ENCODE measurements at places on chromosomes 12 and 14. TPM values are rescaled to one million over a fixed set of nuclear protein-coding genes. Genes with fewer than 3 reads are reported as not detected.

Gene SERPINA3
- not detected for total RNA-seq

Gene TMEM179
- total RNA-seq, result 0.36 TPM

Gene AQP6
- total RNA-seq, result not detected

Gene TAS2R20
- 2.1 TPM for total RNA-seq

Gene CCDC38
- total RNA-seq, result not detected

Gene AJUBA
- 1.8 TPM for total RNA-seq

Gene RDH12
- total RNA-seq, result not detected

Gene TMEM229B
- 1.7 TPM for total RNA-seq

Gene CCDC198
- not detected for total RNA-seq

Gene GZMH
- total RNA-seq, result 35.7 TPM

Gene CDK2
- 109 TPM for total RNA-seq

Gene FAM90A1
- total RNA-seq, result 0.36 TPM

Measured in activated T-helper 1 cell treated with anti-CD3 and anti-CD28 coated beads, Interleukin-12 subunit alpha, Interleukin-12 subunit beta, Interleukin-2, Interleukin-4 antibody, amounts not matched to agents 30 ng/mL and 10 ng/mL and 1 ng/mL, durations not matched to agents 14 hours and 24 hours and 36 hours (primary cell).